Smooth muscle cell of the coronary artery (primary cell): ENCODE measurements at places on chromosomes 11 and 22. TPM values are rescaled to one million over a fixed set of nuclear protein-coding genes. Genes with fewer than 3 reads are reported as not detected.

RTN4RL2 gene
- total RNA-seq = 0.12 TPM in 1 of 2 replicates, not detected in the other

FOSL1 gene
- 0.94 and 5.3 TPM in 2 replicates for total RNA-seq

BET1L gene
- 17.9 and 26.1 TPM in 2 replicates for total RNA-seq

UCP2 gene
- total RNA-seq = 0.60 TPM in 1 of 2 replicates, not detected in the other

PPP6R3 gene
- total RNA-seq = 100 and 101 TPM in 2 replicates

ANO3 gene
- total RNA-seq = 0.23 TPM in 1 of 2 replicates, not detected in the other
